Activated CD4-positive, alpha-beta T cell treated with anti-CD3 and anti-CD28 coated beads, Interleukin-2, amount 10 ng/mL, durations not matched to agents 24 days and 14 days (primary cell): ENCODE measurements at places on chromosomes 11 and 22. TPM values are rescaled to one million over a fixed set of nuclear protein-coding genes. Genes with fewer than 3 reads are reported as not detected.

APOA5 gene
- total RNA-seq: not detected in 2 replicates

CDC45 gene
- total RNA-seq: 121 and 123 TPM in 2 replicates

OR10A2 gene
- total RNA-seq: not detected in 2 replicates

DCUN1D5 gene
- total RNA-seq: 87.1 TPM in 2 replicates

IGLL1 gene
- total RNA-seq: not detected in 2 replicates
